Stimulated activated CD8-positive, alpha-beta memory T cell treated with anti-CD3 and anti-CD28 coated beads, Interleukin-12 subunit alpha, Interleukin-12 subunit beta, amount 100 ng/mL, for 1 hour (primary cell): ENCODE measurements at places on chromosomes 1 and 21.

GRCh38 chr1:11661103-11661502 is 2.9 kb upstream of the FBXO6 start:
- no peak for DNase-seq

GRCh38 chr1:222457084-222457483 is 90.8 kb downstream of the HHIPL2 start:
- no peak for DNase-seq

GRCh38 chr1:193705554-193705981 is 519.2 kb upstream of the B3GALT2 start:
- no peak for DNase-seq

- no peak for DNase-seq
Measured at GRCh38 chr1:185463011-185463410, 146.0 kb upstream of the IVNS1ABP start.

DNA sequence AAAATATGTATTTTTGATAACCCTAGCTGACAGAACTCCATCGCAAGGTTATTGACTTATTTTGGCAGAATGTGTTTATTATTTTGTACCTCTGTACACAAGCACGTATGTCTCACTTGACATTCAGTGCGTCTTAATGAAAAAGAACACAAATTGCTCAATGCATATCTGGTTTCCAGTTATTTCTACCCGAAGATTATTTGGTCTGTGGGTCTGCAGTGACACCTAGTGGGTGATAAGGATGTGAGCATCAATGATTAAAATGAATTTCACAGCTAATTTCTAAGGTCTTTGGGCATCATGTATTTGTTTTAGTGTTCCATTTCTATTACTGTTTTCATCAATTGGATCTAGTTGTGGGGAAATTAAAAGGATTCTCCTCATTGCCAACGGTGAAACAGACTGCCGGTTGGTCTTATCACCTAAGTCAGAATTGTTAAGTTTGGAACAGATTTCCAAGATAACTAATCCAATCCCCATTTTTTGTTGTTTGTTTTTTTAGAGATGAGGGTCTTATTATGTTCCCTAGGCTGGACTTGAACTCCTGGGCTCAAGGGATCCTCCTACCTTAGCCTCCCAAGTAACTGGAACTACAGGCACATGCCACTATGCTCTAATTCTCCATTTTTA is 13.9 kb downstream of the DDX20 start:
- peak; percentile 30 for DNase-seq

DNA sequence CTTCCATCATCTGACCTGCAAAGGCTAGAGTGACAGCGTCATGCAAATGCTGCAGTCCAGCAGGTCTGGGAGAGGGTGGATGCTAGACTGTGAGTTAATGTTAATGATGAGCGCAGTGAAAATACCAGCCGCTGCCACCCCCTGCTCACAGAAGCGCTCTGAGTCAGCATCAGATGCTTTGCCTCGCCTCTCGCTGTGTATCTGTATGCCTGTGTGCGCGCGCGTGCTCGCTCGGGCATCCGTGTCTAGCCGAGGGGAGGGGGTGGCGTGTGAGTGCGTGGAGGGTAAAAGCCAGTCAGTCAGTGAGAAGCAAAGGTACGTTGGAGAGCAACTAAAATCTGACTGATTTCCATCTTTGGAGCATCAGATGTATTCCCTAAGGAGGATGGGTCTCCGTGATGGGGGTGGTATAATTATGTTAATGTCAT is 858.7 kb downstream of the USP25 start:
- DNase-seq = no peak

- DNase-seq = no peak
Measured at GRCh38 chr1:160018347-160018746, 13.4 kb downstream of the PIGM start.

DNA sequence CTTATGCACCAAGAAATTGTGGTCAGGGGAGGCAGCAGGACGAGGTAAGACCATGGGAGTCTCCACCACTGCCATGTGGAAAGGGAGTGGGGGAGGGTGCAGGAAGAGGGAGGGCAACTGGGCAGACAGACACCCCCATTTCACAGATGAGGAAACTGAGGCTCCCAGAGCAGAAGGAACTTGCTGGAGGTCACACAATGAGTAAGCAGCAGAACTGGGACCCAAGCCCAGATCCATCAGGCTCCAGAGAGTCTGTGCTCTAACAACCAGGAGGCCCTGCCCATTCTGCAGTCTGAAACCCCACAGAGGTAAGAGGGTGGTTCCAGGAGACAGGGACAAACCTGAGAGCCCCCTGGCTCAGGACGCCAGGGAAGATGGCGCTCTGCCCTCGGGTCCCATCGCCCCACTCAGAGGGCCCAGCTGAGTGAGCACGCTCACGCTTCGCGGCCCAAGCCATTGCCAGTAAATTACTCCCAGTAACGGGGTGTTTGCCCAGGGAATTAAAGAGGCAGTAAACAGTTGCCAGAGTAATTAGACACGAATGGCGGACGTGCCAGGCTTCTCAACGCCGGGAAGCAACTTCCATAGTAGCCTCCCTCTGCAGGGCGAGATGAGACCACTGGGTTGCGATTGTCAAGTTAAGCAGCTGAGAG is 59.2 kb downstream of the MATN1 start:
- no peak for DNase-seq

DNA sequence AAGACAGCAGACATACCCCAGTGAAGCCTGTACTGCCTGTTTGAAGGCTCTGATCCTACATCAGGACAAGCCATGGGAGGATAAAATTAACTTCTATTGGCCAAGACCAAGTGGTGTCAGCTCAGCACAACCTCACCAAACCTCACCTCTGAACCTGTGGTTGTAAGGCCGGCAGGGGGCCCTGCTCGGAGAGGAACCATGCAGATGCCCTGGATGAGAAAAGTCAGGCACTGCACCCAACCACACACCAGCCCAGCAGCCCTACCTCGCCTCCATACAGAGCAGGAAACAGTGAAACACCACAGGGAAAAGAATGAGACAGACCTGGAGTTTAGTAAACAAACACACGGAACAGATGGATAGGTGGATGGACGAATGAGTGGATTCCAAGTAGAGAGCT is 70.0 kb upstream of the PAX7 start:
- no peak for DNase-seq

DNA sequence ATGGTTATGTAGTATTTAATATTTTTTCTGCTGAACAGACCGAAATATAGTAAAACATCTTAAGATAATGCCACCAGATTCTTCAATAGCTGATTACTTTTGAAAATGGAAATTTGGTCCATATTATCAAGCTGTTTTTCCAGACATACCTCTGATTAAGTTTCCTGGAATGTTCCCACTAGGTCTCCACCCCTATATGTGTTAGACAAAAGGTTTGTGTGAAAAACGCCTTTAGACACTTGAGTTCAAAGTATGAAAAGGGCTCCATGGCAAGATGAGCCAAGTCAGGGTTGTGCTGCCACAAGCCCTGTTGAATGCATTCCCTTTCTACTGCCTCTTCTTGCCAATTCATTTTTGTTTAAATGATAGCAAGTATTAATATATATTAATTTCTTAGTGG is 52.7 kb downstream of the ZBTB17 start:
- no peak for DNase-seq

DNA sequence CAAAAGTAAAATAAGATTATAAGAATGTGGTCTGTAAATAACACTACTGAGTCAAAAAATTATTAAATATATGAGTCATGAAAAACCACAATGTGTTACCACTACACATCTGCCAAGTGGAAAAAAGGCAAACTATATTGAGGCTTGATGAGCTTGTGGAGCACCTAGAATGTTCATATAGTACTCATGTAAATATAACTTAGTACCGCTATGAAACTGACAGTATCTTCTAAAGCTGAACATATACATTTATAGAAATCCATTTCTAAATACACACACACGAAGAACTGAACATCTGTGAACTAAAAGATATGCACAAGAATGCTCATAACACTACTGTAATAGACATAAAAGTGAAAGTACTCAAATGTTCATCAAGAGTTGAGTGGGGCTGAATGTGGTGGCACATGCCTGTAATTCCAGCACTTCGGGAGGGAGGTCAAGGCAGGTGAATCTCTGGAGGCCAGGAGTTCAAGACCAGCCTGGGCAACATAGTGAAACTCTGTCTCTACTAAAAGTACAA is 18.5 kb upstream of the GBP3 start:
- DNase-seq = no peak

DNA sequence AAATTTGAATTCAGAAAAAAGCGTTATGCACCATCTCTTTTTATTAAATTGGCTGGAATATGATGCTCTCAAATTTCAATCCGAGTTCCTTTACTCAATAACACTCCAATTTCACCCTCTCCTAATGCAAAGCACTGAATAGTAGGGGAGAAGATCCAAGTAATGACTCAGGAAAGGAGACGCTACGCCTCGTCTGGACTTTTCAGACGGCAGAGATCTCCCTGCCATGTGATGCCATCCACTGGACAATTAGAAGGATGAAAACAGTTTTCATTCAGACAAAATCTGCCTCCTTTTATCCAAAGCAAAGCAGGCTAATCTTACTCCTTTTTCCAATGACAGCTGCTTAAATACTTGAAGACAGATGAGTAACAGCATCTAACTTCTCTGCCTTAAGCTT is 242.4 kb upstream of the GREM2 start:
- no peak for DNase-seq

GRCh38 chr1:109213345-109213823 is 334 bp upstream of the SARS1 start:
- DNase-seq = no peak

GRCh38 chr1:94227624-94228023 is 9.8 kb downstream of the ARHGAP29 start:
- DNase-seq = no peak

GRCh38 chr1:224820341-224820740 is 109.1 kb upstream of the DNAH14 start:
- DNase-seq = no peak

DNA sequence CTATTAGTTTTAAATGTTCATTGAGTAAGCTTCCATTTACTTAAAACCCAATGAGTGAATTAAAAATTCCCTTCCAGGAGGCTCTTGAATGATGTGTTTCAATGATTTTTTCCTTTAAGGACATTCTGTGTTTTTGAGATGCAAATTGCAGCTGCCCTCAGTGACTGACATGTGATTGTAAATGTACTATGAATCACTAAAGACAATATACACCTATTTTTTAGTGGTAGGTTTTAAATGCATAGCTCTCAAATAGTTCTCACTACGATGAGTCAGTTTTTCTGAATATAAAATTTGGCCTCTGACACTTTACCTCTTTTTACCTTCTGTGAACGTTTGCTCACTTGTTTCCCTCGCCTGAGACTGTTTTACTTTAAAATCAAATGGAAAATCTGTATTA is 204.7 kb downstream of the BARHL2 start:
- DNase-seq = no peak

DNA sequence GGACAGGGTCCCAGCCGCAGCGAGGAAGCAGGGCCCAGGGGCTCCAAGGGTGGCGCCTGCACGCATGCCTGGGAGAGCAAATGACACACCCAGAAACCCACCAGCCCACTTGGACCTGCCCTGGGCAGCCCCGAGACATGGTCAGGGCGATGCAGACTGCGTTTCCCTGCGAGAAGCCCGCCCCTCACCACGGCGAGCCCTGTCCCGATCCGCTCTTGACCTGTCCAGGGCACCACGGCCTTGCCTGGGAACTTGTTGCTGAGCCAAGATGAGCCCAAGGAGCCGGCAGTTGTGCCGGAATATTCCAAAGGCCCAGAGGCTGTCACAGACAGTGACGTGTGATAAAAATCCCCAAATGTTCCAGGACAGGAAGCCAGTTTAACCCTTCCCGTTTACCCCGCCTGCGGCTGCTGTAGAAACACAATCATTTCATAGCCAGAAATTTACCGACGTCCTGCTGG is 78.1 kb downstream of the SIK1 start:
- DNase-seq = no peak

DNA sequence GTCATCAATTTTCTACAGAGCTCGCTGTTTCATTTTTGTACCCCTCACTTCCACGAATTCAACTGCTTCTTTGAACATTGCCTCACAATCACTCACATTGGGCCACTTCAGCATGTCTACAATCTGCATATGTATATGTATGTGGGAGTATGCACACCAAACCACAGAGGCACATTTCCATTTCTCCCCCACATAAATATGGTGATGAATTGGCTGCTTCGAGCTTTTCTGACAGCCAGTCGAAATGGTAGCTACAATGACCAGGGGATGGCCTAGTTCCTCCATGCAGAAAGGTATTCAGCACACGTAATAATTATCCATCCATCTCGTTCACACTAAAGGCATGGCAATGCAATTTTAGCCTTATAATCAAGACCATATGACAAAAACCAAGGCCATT is 229.6 kb upstream of the ESRRG start:
- DNase-seq = no peak

- no peak for DNase-seq
Measured at GRCh38 chr1:94385308-94385929, 32.8 kb upstream of the ABCD3 start.

GRCh38 chr1:186578325-186579016 is 101.8 kb downstream of the PTGS2 start:
- no peak for DNase-seq

GRCh38 chr1:88655685-88656299 is 28.3 kb upstream of the PKN2 start:
- DNase-seq = no peak

GRCh38 chr1:99548943-99549605 is 96.8 kb upstream of the PALMD start:
- no peak for DNase-seq

DNA sequence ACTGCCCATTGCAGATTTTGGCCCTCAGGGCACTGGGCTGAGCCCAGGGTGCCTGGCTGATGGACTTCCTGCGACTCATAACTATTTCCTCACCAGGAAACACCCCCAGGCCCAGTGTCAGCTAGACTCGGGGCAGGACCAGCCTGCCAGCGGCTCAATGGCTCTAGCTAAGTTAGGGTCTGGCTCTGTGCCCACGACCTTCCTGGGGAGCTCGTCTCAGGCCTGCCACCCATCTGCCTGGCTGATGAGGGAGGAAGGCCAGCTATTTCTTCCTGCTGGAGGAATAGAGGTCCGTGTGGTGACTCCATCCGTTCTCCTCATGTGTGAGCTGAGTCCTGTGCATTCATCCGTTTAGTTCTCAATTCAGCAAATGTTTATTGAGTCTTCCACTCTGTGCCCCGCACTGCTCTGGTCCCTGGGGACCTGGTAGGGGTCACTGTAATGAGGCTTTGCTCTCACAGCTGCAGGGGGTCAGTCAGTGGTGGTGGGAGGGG is 44.5 kb downstream of the KIRREL1 start:
- no peak for DNase-seq

DNA sequence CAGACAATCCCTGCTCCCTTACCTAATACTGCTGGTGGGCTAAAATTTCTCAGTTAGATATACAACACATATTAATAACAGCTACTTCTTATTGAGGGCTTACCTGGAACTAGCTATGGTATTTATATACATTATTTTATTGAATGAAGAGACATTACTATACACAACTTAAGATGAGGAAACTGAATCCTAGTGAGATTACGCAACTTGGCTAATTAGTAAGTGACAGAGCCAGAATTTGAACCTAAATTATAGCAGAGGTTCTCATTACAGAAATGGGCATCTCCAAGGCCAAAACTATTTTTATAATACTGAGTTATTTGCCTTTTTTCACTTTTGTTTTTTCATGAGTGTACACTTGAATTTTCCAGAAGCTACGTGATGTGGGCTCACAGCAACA is 44.5 kb upstream of the SMYD2 start:
- no peak for DNase-seq
